ENCODE measurements at places on chromosomes 3 and 15.

- DNase-seq = no peak
These were observed 97.2 kb upstream of the COL8A1 start for GRCh38 chr3:99541181-99541580.

DNA sequence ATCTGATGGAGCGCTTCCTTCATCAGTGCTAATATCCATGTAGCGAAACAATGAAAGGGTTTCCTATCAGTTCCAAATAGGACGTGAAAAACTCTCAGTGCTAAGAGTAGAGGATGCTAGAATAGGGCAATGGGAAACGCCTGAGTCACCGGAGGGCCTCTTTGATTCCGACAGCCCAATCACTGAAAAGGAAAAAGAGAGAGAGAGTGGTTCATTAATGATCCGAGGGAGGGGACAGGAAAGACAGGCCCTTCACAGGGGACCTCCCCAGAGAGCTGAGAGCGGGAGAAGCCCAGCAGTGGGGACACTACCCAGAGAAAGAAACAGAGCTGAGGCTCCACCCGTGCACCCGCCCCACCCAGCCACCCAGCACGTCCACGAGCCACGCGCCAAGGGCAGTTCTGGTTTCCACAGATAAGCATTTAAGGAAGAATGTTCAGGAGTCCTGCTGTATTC, 76.9 kb downstream of the RPN1 start:
- DNase-seq = no peak

DNA sequence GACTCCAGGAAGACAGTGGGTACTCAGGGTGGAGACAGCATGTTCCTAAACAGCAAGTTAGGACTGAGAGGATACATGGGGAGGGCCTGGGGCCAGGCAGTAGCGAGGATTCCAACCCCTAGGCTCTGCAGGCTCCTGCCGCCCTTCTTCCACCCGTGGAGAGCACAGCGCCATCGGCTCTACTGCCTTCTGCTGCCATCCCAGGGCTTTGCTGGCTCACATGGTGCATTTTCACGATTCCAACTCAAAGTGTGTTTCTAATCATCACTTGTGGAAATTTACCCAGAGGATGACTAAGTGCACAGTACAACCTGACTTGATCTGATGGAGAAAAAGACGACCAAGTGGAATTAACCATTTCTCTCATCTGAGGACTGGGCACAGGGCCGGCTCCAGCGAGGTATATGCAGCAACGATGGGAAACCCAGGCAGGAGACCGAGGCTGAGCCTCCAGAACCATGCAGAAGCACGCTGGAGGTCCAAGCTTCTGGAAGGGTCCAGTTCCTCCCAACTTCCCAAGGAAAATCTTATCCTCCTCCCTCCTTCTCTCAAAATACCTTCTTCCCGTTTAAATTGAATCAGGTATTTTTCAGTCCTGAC, 104.6 kb downstream of the LRIG1 start:
- no peak for DNase-seq

- no peak for DNase-seq
These were observed 59.8 kb downstream of the BOC start for GRCh38 chr3:113271189-113271588.

- no peak for DNase-seq
These were observed 15.3 kb upstream of the FMN1 start for GRCh38 chr15:33209575-33210481.

DNA sequence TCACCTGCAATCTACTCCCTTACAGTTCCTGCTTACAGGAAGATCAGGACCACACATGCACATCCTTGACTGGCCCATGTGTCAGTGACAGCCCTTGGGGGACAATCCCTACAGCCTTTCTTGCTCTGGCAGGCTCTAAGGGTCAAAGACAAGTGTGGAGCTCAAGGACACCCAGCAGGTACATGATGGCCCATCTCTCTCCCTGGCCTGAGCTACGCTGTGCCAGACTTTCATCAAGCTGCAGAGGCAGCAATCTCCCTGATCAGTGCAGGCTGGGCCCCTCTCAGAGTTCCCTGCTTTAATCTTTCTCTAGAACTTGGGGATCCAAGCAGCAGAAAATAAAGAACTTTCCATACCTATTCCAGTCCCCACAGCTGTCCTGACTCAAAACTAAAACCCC, 2.6 kb downstream of the SEMA7A start:
- DNase-seq = no peak

GRCh38 chr3:48356419-48356818, 15.6 kb upstream of the FBXW12 start:
- no peak for DNase-seq

DNA sequence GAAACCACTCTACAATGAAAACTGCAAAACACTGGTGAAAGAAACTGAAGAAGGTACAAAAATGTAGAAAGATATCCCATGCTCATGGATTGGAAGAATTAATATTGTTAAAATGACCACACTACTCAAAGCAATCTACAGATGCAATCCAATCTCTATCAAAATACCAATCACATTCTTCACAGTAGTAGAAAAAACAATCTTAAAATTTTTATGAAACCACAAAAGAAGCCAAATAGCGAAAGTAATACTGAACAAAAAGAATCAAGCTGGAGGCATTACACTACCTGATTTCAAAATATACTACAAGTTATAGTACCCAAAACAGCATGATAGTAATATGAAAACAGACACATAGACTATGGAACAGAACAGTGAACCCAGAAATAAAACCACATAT, 36.9 kb downstream of the TXNRD3 start:
- no peak for DNase-seq

- no peak for DNase-seq
These were observed 241.4 kb upstream of the EOMES start for GRCh38 chr3:27963519-27963918.

DNA sequence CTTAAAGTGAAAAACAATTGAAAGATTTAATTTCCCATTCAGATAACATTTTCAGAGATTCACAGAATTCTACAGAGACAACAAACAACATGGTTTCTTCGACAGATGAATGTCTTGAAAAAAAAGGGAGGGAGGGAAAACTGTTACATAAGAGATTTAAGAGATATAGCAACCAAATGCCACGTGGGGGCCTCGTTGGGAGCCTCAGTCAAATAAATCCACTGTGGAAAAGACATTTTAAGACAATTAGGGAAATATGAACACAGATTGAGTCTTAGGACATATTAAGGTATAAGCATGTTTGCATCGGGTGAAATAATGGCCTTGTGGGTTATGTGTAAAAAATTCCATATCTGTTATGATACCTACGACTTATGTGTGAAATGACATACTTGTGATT, 5.0 kb upstream of the PRRT3 start:
- DNase-seq = no peak

- DNase-seq = no peak
These were observed 213.4 kb upstream of the SLC2A2 start for GRCh38 chr3:171239757-171240503.
